ENCODE measurements at places on chromosomes 1 and 21.

GRCh38 chr1:72847651-72848050 lies 565.3 kb upstream of the NEGR1 start:
- DNase-seq: no peak

DNA sequence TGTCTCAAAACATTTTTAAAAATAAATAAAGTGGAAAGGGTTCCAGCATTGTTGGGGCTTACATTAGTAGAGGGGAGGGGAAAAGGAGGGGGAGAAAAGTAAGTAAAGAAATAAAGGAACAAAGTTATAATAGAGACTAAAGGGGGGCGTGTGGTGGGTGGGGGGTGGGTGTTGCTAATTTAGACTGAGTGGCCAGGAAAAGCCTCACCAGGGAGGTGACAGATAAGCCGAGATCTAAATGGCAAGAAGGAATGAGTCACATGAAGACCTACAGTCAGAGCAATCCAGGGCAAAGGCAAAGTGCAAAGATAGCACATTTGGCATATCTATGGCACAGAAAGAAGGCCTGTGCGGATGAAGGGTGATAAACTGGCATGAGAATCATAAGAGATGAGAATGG lies 7.5 kb downstream of the MPL start:
- DNase-seq: no peak

GRCh38 chr1:24107462-24108138 lies 4.3 kb downstream of the MYOM3 start:
- peak; percentile 45 for DNase-seq

- peak; percentile 71 for DNase-seq
Measured at GRCh38 chr1:151251656-151252470, 2.7 kb upstream of the PSMD4 start.

GRCh38 chr1:12173631-12174121 lies 6.9 kb downstream of the TNFRSF1B start:
- DNase-seq: peak; percentile 20

DNA sequence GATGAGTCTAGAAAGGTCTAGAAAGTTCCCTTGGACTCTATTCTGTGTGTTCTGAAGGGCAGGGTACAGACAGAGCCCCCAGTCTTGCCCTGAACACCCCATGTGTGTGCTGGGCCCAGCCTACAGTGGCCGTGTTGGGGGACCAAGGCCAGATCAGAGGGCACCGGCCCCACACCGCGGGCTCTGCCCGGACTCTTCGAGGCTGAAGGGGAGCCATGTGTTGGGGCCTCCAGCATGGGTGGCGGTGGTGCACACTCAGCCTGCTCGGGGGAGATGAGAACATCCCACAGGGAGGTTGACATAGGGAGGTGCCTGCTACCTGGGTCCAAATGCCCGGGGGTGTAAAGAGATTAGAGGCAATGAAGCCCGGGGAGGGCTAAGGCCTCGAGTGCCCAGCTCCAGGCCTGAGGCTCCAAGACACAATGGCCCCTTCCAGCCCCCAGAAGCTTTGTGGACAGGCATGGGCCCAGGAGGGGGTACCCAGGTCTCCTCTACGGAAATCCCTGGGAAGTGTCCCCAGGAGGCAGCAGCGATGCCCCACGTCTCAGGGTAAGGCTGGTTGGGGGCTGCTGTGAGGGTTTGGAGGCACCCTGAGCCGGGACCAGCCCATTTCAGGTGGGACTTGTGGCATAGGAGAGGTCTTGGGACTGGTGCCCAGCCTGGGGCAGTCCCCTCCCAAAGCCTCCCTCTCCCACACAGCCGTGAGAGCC lies 12.1 kb downstream of the ARHGEF16 start:
- DNase-seq: no peak

DNA sequence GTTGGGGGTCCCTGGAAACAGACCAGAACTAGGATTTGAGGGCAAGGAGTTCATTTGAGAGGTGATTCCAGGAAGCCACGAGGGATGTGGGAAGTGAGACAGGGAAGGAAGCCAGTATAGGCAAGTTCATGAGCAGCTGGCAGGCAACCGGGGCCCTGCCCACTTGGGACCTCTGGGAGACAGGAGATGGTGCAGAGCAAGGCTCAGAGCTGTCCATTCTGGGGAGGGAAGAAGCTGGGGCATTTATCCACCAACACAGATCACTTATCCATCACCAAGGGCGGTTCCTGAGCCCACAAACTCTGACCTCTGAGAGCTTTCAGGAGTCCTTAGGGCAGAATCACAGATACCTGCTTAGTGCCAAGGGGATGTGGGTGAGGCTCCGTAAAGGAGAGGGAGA lies 16.8 kb downstream of the EDN2 start:
- DNase-seq: no peak

DNA sequence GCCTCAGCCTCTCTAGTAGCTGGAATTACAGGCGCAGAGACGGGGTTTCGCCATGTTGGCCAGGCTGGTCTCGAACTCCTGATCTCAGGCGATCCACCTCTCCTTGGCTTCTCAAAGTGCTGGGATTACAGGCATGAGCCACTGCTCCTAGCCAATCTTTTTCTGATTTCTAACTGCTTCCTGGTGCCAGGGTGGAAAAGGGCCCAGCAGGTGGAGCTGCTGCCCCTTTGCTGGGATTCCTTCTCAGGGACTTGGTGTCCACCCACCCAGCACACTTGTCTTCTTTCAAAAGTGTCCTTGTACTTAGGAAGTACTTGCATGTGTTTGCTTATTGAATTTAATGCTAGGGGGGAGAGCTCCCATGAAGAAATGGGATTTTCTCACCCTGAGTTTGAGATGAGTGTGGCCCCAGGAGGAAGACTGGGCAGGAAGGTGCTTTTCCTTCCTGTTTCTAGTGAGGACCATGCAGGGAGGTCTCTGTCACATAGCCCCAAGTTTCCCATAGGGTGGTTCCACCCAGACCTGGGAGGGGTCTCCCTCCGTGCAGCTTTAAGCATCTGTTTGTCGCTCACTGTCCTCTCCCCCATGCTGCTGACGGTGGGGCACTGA lies 14.2 kb downstream of the UTP11 start:
- DNase-seq: peak; percentile 58

- DNase-seq: peak; percentile 89
Measured at GRCh38 chr1:58397187-58397820, 149.2 kb downstream of the OMA1 start.

DNA sequence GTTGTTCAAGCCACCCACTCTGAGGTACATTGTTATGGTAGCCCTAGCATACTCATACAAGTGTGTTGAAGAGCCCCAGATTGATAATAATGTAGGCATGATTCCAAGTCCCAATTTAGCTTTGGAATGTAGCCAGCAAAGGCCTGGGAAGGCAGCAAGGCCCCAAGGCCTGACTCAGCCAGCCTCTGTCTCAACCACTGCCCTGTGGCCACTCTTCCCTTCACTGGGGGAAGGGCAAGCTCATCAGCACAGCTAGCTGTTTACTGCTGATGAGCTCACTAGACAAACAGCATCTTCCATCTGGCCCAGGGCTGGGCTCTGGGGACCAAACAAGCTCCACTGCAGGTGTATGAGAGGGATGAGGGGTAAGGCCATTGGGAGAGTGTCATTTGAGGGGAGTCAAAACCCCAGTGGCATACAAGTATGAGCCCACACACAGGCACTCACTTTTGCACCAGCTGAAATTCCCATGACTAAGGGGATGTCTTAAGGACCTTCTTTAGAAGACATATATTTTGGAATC lies 2.2 kb upstream of the IRF6 start:
- peak; percentile 92 for DNase-seq

- peak; percentile 9 for DNase-seq
Measured at GRCh38 chr1:3902571-3903091, 2.6 kb upstream of the C1orf174 start.

GRCh38 chr1:227396539-227397353 lies 78.5 kb upstream of the CDC42BPA start:
- no peak for DNase-seq

DNA sequence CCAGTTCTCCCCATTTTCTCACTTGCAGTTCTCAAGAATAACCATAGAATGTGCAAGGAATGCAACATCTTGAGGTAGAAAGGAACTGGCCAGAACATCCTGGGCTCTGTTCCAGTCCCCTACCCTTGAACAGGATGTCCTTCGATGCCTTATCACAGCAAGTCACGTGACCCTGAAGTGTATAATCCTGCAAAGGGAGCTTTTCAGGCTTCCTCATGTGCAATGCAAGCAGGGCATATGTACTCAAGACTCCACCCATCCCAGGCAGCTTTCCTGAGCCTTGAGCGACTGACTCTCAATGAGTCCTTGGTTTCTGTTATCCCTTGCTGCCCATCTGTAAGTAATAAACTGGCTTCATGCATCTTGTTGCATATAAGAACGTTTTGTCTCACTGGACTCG lies 311.0 kb downstream of the MRPL39 start:
- DNase-seq: no peak

GRCh38 chr1:2152954-2153353 lies 41.6 kb downstream of the FAAP20 start:
- no peak for DNase-seq

DNA sequence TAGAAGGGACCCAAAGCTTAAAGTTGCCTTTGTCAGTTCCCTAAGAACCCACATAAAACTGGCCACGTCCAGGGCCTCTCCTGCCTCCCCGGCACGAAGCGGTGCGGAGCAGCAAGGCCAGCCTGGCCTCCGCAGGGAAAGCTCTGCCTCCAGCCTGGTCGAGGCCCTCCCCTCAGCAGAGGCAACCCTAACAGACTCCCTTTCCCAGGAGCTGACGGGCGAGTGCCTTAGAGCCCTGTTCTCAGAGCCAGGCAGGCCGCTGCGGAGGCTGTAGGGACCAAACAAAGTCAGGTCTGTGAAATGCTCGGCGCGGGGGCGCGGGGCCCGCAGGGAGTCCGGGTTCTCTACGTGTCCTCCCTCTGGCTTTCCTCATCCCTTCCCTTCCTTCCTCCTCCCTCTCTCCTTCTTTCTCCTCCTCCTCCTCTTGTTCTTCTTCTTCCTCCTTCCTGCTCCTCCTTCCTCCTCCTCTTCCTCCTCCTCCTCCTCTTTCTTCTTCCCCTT lies 40.7 kb downstream of the RIPK4 start:
- no peak for DNase-seq

DNA sequence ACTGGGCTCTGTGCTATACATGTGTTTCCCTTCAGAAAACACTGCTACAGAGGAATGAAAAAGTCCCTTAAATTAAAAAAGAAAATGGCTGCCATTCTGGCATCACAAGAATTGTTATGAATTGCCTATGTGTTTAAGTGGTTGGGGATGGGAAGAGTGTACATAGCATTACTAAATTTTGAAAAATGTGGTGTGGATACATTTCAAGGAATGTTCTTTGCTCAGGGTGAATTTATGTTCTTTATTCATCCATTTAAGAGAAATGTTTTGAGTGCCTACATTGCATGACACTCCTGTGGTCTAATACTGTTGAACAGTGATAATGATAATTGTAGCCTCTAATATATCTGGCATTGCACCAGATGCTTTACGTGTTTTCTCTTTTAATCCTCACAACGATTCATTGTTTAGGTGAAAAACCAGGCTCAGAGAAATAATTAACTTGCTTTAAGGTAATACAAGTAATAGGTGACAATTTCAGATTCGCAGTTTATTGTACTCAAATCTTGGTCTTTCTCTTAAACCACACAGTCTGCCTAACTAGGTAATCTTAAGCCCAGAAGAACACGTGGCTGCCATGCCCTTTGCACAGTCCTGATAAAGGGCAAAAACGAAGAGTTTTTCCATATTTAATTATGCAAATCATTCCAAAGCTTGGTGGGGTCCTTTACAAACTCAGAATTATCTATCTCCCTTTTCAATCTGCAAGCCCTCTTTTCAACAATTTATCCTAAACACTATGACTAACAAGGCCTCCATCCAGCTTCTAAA lies 31.5 kb downstream of the DPT start:
- peak; percentile 8 for DNase-seq

DNA sequence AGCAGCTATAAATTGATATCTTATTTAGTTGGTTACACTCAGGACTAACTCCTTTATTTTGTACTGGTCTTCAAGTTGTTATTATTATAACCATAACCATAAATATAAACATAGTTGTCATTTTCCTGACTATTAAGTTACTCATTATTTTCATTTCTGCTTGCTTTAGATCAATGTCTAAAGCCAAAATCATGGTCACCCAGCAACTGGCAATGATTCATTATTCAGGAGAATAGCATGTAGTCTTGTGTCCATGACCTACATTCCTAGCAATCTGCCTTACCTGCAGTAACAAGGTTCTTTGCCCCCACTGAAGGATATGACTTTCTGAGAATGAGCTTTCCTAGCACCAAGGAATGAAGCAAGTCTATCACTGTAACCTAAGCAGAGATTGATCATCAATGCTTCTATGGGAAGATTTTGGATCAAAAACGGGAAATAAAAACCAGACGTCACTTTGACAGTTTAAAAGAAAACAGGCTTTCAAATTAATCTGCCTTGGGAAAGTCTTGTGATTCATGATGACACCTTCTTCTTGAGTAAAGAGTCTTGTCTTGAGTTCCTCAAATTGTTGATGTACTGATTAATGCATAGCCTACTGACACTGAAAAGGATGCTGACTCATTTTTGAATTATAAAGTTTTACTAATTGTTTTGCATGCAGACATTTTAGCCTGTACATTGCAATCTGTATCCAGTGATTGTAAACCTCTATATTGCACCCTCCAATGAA lies 203.3 kb upstream of the IVNS1ABP start:
- peak; percentile 74 for DNase-seq

DNA sequence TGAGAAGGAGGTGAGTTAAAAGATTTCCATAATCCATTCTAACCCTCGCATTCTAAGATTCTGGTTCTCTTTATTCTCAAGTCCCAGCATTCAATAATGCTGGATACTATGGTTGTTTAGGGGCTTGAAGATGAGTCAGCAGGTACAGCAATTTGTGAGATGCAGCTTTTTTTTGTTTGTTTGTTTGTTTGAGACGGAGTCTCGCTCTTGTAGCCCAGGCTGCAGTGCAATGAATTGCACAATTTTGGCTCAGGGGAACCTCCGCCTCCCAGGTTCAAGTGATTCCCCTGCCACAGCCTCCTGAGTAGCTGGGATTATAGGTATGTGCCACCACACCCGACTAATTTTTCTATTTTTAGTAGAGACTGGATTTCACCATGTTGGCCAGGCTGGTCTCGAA lies 23.3 kb downstream of the EIF4G3 start:
- no peak for DNase-seq

- no peak for DNase-seq
Measured at GRCh38 chr21:42956824-42957630, 17.3 kb upstream of the PKNOX1 start.

GRCh38 chr1:182101415-182102042 lies 40.0 kb upstream of the ZNF648 start:
- DNase-seq: no peak

DNA sequence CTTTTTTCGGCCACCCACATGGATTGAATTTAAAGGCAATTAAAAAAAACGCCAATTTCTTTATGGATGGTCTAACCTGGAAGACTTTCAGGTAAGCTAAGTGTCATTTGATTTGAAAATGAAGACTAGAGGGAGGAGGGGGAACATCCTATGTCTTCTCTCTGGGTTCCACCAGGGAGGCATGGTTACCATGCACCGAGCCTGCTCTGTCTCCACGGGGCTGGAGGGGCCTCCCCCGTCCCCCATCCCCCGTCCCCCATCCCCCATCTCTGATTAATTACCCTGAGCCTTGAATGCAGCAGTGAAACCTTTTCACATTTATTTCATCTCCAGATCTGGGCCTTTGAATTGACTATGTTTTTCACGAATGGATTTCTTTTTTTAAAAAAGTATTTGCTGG lies 135.1 kb downstream of the TLR5 start:
- DNase-seq: no peak

- no peak for DNase-seq
Measured at GRCh38 chr1:40281853-40282252, 23.8 kb downstream of the ZMPSTE24 start.

All from fibroblast of skin of right quadriceps (primary cell).